ENCODE measurements at places on chromosomes 16 and 17. TPM values are rescaled to one million over a fixed set of nuclear protein-coding genes. Genes with fewer than 3 reads are reported as not detected.

Gene IL17C
- 0.75 TPM for polyA plus RNA-seq

Gene SMIM36
- polyA plus RNA-seq = 26.0 TPM

Gene TBC1D3E
- polyA plus RNA-seq = 6.0 TPM

Gene SULT1A4
- polyA plus RNA-seq = 19.4 TPM

Gene CASKIN1
- polyA plus RNA-seq = 2.1 TPM

Gene GPR179
- 0.61 TPM for polyA plus RNA-seq

Gene SMG6
- 68.7 TPM for polyA plus RNA-seq

Gene CACNG3
- 0.32 TPM for polyA plus RNA-seq

Gene RAB11FIP4
- polyA plus RNA-seq = 104 TPM

Gene TPSAB1
- 12.2 TPM for polyA plus RNA-seq

Gene PIK3R6
- 2.6 TPM for polyA plus RNA-seq

Gene CRYM
- 11.1 TPM for polyA plus RNA-seq

Gene CD300C
- 0.34 TPM for polyA plus RNA-seq

Gene DLX3
- 1.0 TPM for polyA plus RNA-seq

Gene NLK
- polyA plus RNA-seq = 40.8 TPM

GRCh38 chr17:64392300-64392699 is 1.6 kb upstream of the PECAM1 start:
- no peak for DNase-seq

DNA sequence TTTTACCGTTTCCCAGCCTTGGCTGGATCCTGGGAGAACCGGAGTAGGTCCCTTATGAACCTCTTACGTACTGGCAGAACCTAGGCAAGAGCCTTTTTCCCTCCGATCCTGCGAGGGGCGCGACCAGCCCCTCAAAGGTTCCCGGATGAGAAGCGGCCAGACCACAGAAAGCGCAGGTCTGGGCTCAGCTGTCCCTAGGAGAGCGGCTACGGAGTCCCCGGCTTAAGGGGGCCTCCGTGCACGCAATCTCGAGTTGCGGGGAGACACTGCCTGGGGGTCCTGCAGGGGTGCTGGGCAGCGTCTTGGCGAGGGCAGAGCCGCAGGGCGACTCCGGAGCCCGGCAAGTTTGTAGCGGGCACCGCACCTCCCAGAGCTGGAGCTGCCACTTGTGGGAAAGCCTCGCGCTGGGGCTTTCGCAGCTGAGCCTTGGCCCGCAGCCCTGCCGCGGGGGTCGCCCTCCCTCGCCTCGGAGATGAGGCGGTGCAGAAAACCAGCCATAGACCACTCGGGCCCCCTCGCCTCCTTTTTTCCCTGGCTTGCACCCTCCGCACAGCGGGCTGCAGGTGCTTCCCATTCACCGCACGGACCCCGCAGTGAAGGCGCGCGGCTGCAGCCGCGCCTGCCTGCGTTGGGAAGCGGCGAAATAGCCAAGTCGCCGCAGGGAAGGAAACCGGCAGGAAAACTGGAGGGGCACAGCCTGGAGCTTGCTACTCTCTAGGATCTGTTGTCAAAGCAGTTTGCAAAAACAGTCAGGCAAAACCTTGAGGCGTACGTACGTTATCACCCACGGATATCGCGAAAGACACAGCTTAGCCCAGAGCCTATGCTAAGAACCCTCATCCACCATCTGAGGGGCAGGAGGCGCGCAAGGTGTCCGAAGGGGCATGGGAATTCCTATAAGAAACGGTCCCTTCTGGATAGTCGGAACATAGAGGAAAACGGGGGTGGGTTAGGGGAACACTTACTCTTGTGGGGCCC is 834 bp downstream of the CDH8 start:
- DNase-seq = peak; percentile 49

GRCh38 chr16:69095193-69095592 is 10.3 kb upstream of the HAS3 start:
- DNase-seq = no peak

DNA sequence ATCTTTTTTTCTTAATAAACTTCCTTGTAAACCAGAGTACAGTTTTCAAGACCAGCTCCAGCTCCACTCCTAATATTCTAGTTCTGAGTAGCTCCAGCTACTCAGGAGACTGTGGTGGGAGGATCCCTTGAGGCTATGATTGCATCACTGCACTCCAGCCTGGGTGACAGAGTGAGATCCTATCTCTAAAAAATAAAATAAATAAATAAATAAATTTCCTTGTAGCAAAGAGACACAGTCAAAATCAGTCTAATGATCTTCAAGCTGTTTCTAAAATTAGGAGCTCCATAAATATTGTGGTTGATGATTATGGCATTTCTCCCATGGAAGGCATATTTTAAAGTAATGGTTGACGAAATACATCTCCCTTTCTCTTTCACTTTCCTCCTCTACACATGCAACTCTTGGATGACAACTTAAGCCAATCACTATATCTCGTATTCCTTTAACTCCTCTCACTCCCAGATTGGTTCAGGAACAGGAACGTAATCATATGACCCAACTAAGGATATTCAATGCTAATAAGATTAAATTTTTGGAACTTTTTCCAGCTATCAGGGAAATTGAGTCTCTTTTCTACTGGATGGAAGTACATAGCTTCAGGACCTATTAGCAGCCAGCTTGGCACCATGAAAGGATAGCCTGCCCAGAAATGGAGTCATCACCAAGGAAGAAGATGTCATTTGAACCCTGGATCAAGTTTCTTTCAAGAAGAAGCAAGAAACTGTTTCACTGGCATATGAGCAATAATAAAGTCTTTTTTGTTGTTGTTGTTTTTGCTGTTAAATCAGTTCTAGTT is 42.1 kb upstream of the TAOK1 start:
- DNase-seq = no peak

- peak; percentile 26 for DNase-seq
Measured at GRCh38 chr17:73785958-73786743, 141.9 kb upstream of the SDK2 start.

DNA sequence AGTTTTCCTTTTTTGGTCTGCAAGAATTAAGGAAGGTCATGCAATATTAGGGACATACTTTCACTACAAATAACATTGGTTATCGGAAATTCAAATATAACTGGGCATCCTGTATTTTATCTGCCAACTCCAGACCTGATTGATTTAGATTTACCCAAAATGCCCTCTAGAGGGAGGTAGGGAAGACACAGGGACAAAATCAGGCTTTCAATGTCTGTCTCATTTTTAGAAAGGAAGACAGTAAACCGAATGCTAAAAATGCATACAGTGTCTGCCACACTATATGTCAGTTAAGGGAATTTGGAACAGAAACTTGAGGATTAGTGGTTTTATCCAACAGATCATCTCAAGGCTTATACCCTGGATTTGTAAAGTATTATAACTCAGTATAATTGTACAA is 161.7 kb upstream of the SOX9 start:
- no peak for DNase-seq

GRCh38 chr17:77540975-77541374 is 400.2 kb downstream of the SEC14L1 start:
- no peak for DNase-seq

GRCh38 chr16:58418601-58419000 is 26.3 kb downstream of the GINS3 start:
- DNase-seq = peak; percentile 87

DNA sequence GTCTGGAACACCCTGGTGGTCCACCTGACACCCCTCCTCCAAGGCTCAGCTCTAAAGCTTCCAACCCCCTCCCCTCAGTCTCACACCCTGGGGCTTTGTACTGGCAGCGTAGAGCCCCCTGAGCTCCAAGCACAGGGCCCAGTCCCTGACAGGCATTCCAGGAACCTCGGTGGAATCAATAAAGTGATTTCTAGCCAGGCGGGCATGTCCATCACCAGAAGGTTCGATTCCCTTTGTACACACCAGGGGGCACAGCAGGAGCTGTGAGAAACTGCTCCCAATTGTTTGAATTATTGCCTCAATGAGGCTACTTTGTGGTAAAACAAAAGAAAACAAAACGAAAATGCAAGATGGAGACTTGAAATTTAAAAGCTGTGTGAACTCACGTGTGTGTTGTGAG is 51.8 kb downstream of the SMPD3 start:
- peak; percentile 53 for DNase-seq

GRCh38 chr17:40437095-40437732 is 6.0 kb upstream of the IGFBP4 start:
- DNase-seq = no peak

GRCh38 chr17:48724251-48725003 is 1.4 kb downstream of the PRAC2 start:
- peak; percentile 95 for DNase-seq

DNA sequence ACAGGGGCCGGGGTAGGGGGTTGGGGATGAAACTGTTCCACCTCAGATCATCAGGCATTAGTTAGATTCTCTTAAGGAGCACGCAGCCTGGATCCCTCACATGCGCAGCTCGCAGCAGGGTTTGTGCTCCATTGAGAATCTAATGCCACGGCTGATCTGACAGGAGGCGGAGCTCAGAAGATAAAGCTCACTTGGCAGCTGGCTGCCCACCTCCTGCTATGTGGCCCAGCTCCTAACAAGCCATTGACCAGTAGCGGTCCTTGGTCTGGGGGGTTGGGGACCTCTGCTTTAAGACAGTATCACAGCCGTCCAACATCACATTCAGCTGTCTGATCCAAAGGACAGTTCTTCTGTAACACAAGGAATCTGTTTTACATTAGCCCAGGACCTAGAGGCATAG is 62.5 kb downstream of the SLC39A11 start:
- no peak for DNase-seq

- DNase-seq = peak; percentile 71
Measured at GRCh38 chr16:709566-710499, 4.2 kb upstream of the FBXL16 start.

- no peak for DNase-seq
Measured at GRCh38 chr16:86664522-86665318, 86.4 kb downstream of the FOXL1 start.

DNA sequence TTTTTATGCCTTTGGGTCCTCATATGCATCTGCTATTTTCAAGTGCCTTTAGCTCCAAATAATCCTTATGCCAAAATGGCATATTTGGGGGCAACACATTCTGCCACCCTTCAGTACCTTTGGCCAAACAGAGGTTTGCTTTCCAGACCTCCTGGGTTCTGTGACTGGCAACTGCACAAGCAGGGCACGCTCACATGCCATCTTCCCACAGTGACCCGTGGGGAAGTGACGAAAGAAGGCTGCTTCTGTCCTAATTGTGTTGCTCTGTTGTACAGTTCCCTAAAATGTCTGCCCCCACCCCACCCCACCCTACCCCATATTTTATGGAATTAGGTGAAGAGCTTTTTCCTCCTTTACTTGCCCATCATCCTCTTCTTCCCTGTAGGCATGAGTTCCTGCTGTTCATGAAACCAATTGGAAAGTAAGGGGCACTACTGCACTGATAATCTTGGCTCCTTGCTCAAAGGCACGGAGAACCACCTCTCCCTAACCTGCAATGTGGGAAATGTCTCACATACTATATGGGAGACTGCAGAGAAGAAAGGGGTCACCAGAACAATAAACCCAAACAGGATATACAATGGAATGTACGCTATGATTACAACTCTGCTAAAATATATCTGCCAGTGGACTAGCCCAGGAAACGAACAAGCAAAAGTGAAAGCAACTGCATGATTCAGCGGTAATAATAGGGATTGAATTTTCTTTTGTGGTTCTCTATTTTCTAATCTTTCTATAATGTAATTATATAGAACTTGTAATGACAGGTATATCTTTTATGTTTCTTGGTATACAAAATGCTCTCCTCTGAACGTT is 3.3 kb upstream of the SLFN12L start:
- peak; percentile 36 for DNase-seq

DNA sequence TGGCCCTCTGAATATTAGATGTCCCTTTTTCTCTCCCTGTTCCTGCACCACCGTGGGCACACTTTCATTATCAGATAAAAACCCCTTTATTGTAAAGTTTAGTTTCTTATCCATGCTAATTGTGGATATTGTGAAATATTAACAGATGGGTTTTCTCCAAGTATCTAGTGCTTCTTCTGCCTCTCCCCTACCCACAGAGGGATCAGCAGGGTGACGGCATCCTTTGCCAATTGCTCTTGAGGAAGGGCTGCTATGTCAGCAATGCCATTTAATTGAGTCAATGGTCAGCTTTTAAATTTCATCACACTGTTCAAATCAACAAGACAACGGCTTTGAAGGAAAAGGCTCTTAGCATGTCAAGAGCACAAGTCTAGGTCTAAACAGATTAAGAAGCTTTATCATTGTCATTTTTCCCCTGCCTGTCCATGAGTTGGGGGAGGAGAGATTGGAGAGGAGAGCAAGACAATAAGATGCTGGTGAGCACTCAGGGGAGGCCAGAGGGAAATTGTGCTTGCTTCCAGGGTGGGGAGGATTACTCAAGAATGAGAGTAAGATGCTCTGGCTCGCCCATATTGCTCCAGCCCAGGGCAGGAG is 443.0 kb upstream of the CCL2 start:
- no peak for DNase-seq

GRCh38 chr16:48318630-48319029 is 66.6 kb downstream of the SIAH1 start:
- no peak for DNase-seq

DNA sequence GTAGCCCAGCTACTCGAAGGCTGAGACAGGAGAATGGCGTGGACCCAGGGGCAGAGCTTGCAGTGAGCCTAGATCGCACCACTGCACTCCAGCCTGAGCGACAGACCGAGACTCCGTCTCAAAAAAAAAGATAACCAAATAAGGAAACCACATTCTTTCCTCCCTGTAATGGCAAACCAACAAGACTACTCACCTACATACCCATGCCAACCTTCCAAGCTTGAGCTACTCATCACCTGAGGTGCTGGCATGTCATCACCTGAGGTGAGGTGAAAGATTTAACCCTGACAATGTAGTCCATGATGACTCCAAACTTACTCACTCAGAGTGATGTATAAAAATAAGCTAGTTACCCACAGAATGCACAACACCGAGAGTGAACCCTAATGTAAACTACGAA is 85.2 kb downstream of the SMG6 start:
- DNase-seq = no peak

GRCh38 chr16:82630688-82631087 is 3.9 kb downstream of the CDH13 start:
- no peak for DNase-seq

Measured in testis (tissue), 5 donors.